Dorsolateral prefrontal cortex (tissue), 122 donors: ENCODE measurements at places on chromosomes 2 and 18.

- DNase-seq, result no peak
Measured at GRCh38 chr18:21930177-21930576, 189.6 kb downstream of the MIB1 start.

DNA sequence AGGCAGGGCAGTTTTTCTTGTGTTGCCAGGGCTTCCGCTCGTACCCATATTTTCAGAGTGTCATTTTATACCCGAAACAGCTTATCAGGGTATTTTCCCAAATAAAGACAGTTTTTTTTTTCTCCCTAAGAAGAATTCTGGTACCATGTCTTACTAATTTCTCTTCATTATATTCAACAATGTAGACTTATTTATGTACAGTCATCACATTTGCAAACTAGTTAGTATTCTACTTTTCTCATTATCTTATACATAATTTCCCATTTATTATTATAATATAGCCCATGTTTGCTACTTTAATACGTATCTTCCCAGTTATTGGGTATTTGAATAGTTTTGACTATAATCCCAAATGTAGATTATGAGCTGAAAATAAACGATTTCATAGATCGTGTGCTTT is 36.5 kb upstream of the PAIP2B start:
- no peak for DNase-seq

DNA sequence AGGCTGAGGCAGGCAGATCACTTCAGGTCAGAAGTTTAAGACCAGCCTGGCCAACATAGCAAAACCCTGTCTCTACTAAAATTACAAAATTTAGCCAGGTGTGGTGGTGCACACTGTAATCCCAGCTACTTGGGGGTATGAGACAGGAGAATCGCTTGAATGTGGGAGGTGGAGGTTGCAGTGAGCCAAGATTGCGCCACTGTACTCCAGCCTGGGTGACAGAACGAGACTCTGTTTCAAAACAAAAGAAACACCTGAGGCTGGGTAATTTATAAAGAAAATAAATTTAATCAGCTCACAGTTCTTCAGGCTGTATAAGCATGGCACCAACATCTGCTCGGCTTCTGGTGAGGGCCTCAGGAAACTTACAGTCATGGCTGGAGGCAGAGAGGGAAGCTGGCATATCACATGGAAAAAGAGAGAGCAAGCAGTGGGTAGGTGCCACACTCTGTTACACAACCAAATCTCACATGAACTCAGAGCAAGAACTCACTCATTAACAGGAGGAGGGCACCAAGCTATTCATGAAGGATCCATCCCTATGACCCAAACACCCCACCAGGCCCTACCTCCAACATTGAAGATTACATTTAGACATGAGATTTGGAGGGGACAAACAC is 244.1 kb upstream of the RBBP8 start:
- DNase-seq, result no peak

- DNase-seq, result no peak
Measured at GRCh38 chr18:8771930-8772329, 66.6 kb downstream of the MTCL1 start.

DNA sequence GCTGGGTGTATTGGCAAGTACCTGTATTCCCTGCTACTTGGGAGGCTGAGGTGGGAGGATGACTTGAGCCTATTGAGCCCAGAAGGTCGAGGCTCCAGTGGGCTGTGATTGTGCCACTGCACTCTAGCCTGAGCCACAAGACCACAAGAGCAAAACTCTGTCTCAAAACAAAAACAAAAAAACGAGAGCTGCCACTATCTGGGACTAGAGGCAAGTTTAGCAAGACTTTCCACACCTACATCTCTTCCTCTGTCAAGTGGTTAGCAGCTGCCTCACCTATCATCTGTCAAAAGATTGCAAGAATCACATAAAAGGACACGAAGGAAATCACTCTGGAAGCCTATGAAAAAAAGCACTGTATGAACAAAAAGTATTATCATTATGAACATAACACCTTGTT is 55.2 kb upstream of the RIOK3 start:
- DNase-seq, result no peak

DNA sequence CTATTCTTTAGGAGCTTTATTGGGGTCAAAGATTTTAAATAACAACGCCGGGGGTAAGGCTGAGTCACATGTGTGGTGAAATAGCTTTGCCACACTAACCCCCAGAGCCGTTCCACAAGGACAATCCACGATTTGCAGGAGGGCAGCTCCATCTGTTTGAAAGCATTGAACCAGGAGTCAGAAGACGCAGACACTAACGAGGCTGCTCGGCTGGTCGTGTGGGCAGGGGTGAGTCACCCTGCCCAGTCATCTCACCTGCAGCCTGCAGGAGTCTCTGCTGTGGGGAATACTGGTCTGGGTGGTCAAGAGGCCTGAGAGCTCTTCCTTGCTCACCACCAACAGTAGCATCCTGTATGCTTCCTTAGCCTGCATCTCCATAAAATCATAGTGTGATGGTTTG is 149.2 kb upstream of the NCK2 start:
- no peak for DNase-seq
